ENCODE measurements at places on chromosomes 1 and 21. TPM values are rescaled to one million over a fixed set of nuclear protein-coding genes. Genes with fewer than 3 reads are reported as not detected.

TSPAN1 gene
- not detected for total RNA-seq

ORC1 gene
- total RNA-seq: 51.8 TPM

CCDC17 gene
- 1.7 TPM for total RNA-seq

GSTM4 gene
- 8.3 TPM for total RNA-seq

TLR5 gene
- 0.11 TPM for total RNA-seq

DNA sequence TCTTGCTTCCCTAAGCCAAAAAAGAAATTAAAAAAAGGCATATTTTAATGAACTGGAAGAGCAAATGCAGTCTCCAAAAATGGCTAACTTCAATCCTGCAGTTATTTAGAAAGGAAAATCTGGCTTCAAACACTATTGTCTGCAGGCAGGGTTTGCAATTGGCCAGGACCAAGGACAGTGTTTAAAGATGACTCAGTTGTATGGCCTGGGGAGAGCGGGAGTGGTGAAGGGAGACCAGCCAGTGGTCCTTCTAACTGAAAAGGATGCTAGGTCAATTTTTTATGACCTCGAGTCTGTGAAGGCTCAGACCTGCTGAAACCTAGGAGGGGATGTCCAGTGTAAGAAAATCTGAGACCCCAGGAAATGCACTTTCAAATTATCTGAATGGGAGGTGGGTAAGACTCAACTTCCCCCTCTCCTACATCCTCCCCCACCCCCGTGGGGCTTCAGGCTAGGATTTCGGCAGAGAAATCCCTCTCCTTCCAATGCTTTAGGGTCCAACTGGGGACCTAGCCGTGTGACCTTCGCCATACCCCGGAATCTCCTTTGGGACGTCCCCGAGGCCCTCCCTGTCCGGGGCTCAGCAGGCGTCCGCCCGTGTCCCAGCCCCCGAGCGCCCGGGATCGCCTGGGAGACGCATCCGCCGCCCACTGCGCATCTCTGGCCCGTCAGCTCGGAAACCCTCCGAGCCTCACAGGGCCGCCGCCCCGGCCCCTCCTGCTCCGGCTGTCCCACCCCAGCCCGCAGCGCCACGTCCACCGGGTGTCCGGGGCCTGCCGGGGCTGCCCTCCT is 602 bp upstream of the RIMKLA start:
- H3K36me3 ChIP-seq: peaks cover 3% of the 10 kb centered on the region
- peak overlapping the region; percentile 74 for H3K4me3 ChIP-seq
- peak; percentile 33 for DNase-seq
- peaks cover 38% of the 10 kb centered on the region for H3K27me3 ChIP-seq

DNA sequence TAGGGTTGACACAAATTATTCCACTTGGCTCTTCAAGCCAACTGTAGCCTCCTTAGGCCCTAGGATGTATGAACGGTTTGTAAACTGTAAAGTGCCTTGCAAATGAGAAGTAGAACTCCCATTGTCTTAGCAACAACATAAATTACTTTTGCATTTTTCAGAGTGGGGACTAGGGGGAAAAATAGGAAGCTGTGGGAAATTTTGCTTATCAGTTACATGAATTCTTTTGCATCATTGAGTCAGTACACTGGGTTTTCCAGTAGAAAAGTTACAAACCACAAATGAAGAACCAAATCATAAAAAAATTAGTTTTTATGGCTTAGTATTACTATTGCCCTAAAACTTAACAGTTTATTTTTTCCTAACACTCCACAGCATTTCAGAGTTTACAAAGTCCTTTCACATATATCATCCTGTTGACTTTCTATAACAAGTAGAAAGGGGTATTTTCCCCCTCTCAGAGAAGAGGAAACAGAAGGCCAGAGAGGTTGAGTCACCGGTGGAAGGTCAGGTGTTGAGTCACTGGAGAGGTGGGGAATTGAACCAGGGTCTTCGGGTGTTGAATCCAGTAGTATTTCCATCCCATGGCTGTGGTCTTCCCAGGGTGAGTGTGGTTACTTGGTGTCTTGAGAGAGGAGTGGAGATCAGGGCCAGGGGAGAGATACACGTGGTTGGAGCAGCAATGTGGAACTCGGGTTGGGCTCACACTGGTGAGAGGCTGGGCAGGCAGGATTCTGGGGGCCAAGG is 71.9 kb upstream of the USP24 start:
- H3K27ac ChIP-seq: peak overlapping the region; percentile 72
- H3K27me3 ChIP-seq: no peaks in the 10 kb centered on the region
- H3K4me1 ChIP-seq: peaks cover 22% of the 10 kb centered on the region
- DNase-seq: peak; percentile 63

GRCh38 chr1:203695116-203695515 is 68.5 kb downstream of the ATP2B4 start:
- H3K4me3 ChIP-seq: no peak overlapping the region
- peak overlapping the region; percentile 35 for H3K27ac ChIP-seq
- peaks cover 4% of the 10 kb centered on the region for H3K36me3 ChIP-seq
- peaks cover 20% of the 10 kb centered on the region for H3K4me1 ChIP-seq

DNA sequence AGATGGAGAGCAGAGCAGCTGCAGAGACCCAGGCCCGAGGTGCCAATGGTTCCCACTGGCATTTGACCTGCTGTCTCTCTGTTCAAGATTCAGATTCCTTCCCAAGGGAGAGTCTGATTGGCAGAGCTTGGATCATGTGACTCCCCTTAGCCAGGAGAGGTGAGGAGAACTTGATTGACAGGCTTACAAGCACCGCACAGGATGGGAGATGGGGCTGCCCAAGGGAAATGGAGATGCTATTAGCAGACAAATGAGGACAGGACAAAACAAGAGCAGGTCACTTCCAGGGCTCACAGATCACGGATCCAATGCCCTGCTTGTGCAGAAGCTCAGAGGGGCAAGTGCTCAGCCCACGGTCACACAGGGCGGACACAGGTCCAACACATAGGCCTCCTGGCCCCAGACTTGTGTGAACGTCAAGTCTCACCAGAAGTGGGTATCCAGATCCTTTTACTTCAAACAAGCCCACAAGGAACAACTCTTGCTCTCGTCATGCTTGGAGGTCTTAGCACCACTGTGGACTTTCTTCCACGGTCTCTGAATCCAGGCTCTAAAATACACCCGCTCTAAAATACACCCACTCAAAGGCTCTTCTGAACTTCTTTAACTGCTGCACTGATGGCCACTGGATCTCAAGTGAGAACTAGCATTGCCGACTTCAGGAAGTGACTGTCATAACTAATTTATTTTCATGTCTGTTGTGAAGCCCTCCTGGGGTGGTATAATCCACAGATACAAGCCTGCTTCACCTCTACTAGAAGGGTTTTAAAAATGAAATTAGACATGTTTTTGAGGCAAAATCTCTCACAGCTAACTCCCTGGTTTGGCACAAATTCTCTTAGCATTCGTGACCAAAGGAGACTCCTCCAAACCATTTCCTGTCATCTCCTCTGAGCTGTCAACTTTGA is 274.9 kb downstream of the RRAGC start:
- peaks cover 12% of the 10 kb centered on the region for H3K4me1 ChIP-seq
- DNase-seq: no peak
- no peak overlapping the region for H3K4me3 ChIP-seq

DNA sequence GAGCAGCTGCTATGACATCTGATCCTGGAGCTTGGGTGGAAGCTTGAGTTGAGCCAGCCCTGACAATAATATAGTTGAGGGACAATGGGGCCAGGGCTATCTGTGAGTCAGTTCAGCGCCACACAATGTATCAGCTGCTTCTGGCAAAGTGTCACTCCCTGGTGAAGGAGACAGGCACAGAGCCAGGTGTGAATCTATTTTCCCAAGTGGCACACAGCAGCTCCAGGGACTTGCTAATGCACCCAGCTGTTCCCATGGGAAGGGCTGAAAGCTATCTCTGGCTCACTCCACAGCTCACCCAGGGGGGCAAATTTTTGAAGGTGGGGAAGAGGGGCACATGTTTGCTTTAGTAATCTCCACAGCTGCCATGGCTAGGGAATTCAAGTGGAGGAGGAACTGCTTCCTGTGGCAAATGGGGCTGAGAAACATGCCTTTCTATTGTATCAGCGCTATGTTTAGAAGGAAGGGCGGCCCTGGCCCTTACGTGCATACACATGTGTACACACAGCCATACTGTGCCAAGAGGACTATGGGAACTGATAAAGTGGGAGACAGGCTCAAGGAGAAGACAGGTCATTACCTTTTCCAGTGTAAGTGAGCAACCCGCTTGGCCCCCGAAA is 2.2 kb downstream of the CYB5R1 start:
- H3K27ac ChIP-seq: peak overlapping the region; percentile 31
- H3K4me3 ChIP-seq: no peak overlapping the region
- peaks cover 4% of the 10 kb centered on the region for H3K36me3 ChIP-seq
- DNase-seq: no peak

- H3K4me1 ChIP-seq: no peaks in the 10 kb centered on the region
- no peaks in the 10 kb centered on the region for H3K36me3 ChIP-seq
- DNase-seq: no peak
- no peak overlapping the region for H3K27ac ChIP-seq
These were observed 152.2 kb downstream of the LIPI start for GRCh38 chr21:14058566-14058965.

GRCh38 chr1:15850471-15851001 is 3.0 kb downstream of the SPEN start:
- H3K36me3 ChIP-seq: peaks cover 17% of the 10 kb centered on the region
- H3K4me1 ChIP-seq: peaks cover 35% of the 10 kb centered on the region
- H3K4me3 ChIP-seq: peak overlapping the region; percentile 72

DNA sequence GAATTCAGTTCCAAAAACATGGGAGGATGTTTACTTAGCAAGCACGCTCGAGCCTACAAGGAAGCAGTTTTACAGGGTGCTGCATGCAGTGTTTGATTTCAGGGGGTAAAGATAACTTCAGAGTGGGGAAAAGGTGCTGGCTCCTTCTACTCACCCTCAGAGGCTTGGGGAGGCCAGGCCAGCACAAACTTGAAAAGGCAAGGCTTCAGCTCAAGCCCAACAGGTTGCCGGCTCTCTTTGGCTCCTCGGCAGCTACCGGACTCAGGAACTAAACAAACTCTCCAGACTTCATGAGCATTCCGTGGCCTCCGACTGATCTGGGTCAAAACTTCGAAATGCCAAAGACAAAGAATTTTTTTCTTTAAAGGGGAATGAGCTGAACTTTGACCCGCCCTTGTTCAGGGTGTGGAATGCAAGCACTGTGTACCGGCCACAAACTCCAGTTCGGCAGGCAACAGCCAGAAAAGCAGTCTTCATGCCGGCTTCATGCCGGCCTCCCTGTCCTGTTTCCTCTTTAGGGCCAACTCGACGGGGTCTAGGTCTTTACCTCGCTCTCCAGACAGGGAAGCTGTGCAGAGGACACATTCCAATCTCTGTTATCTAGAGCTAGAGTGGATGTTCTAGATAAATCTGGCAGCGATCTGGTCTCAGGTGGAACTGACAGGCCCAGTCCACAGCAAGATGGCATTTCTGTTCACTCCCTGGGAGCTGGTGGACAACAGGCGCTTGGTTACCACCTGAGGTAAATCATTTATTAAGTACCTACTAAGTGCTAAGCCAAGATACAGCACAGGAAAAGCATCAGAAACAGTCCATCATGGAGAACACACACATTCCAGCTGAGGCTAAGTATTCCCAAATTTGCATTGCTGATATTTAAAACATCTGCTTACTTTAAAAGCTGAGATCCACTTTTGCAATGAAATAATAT is 75.0 kb downstream of the CD46 start:
- DNase-seq: no peak
- peak overlapping the region; percentile 77 for H3K4me3 ChIP-seq
- peaks cover 95% of the 10 kb centered on the region for H3K4me1 ChIP-seq
- H3K27ac ChIP-seq: peak overlapping the region; percentile 92

DNA sequence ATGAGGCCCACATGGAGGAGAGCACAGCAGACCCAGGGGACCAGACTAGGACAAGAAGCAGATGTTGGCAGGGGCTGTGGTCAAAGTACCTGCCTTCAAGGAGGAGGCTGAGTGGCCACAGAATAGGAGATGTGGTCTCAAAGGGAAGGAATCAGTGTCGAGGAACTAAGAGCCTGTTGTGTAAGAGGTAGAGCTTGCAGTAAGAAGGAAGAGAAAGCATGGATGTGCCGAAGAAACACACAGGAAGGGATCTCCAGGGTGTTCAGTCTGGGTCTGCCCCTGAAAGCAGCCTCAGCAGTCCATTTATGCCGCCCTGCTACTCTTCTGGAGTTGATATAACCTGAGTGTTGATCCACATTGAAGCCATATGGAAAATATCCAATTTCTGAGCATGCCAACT is 83.9 kb downstream of the NID1 start:
- peaks cover 2% of the 10 kb centered on the region for H3K27me3 ChIP-seq
- no peak overlapping the region for H3K27ac ChIP-seq
- no peak for DNase-seq
- H3K4me3 ChIP-seq: no peak overlapping the region
- no peaks in the 10 kb centered on the region for H3K4me1 ChIP-seq
- no peaks in the 10 kb centered on the region for H3K36me3 ChIP-seq

DNA sequence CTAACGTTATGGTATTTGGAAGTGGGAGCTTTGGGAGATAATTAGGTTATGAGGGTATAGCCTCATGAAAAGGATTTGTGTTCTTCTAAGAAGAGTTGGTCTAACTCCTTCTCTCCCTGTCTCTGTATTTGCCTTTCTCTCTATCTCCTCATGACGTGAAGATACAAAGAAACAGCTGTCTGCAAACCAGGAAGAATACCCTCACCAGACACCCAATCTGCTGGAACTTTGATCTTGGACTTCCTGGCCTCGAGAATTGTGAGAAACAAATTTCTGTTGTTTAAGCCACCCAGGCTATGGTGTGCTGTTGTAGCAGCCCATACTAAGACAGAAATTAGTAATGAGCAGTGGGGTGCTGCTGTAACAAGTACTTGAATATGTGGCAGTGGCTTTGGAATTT is 16.1 kb downstream of the C1orf141 start:
- H3K27me3 ChIP-seq: no peaks in the 10 kb centered on the region
- no peak overlapping the region for H3K27ac ChIP-seq
- H3K4me1 ChIP-seq: peaks cover 7% of the 10 kb centered on the region
- no peak for DNase-seq
- no peaks in the 10 kb centered on the region for H3K36me3 ChIP-seq

DNA sequence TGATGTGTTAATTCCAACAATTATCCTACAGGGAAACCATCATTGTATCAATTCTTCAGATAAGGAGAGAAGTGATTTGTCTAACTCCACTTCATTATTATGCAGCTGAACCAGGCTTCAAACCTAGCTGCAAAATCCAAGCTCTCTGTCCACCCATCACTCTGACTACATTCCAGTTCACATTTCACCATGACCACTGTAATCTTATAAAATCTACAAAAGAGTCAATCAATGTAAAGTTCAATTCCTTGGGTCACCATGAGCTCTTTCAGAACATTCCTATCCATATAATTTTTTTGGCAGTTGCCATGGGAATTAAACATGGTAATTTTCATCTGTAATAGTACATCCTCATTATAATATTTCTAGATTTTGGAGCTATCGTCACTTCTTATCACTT is 100.9 kb downstream of the PLPPR5 start:
- no peak overlapping the region for H3K27ac ChIP-seq
- H3K4me1 ChIP-seq: no peaks in the 10 kb centered on the region
- no peaks in the 10 kb centered on the region for H3K36me3 ChIP-seq
- no peak overlapping the region for H3K4me3 ChIP-seq

- peaks cover 2% of the 10 kb centered on the region for H3K27me3 ChIP-seq
- H3K4me1 ChIP-seq: no peaks in the 10 kb centered on the region
- no peak overlapping the region for H3K27ac ChIP-seq
- H3K4me3 ChIP-seq: no peak overlapping the region
- H3K36me3 ChIP-seq: no peaks in the 10 kb centered on the region
These were observed 58.6 kb upstream of the TNR start for GRCh38 chr1:175801979-175802378.

- no peak for DNase-seq
- H3K36me3 ChIP-seq: no peaks in the 10 kb centered on the region
- H3K4me1 ChIP-seq: no peaks in the 10 kb centered on the region
- H3K27ac ChIP-seq: no peak overlapping the region
- no peak overlapping the region for H3K4me3 ChIP-seq
These were observed 132.0 kb downstream of the FOXD2 start for GRCh38 chr1:47569681-47570470.

- H3K36me3 ChIP-seq: no peaks in the 10 kb centered on the region
- DNase-seq: no peak
- H3K4me3 ChIP-seq: no peak overlapping the region
- H3K27me3 ChIP-seq: peaks cover 15% of the 10 kb centered on the region
These were observed 42.7 kb upstream of the TMEM51 start for GRCh38 chr1:15110867-15111230.
